Activated CD4-positive, alpha-beta T cell treated with anti-CD3 and anti-CD28 coated beads for 36 hours (primary cell): ENCODE measurements at places on chromosomes 16 and 17. TPM values are rescaled to one million over a fixed set of nuclear protein-coding genes. Genes with fewer than 3 reads are reported as not detected.

Gene SRL
- not detected for total RNA-seq

Gene ZNF629
- total RNA-seq: 3.4 TPM

Gene HIRIP3
- total RNA-seq: 25.1 TPM

Gene MT1H
- total RNA-seq: not detected

Gene ABCC3
- not detected for total RNA-seq

Gene IL17C
- total RNA-seq: 0.18 TPM

Gene MAP2K6
- 3.4 TPM for total RNA-seq

Gene LPCAT2
- total RNA-seq: 0.59 TPM

Gene POLR2C
- 57.1 TPM for total RNA-seq

Gene EPX
- total RNA-seq: not detected

Gene MT4
- not detected for total RNA-seq

Gene HASPIN
- 21.0 TPM for total RNA-seq

Gene HBM
- total RNA-seq: not detected

Gene MYH3
- total RNA-seq: 3.5 TPM
